ENCODE measurements at places on chromosomes 6 and 20.

DNA sequence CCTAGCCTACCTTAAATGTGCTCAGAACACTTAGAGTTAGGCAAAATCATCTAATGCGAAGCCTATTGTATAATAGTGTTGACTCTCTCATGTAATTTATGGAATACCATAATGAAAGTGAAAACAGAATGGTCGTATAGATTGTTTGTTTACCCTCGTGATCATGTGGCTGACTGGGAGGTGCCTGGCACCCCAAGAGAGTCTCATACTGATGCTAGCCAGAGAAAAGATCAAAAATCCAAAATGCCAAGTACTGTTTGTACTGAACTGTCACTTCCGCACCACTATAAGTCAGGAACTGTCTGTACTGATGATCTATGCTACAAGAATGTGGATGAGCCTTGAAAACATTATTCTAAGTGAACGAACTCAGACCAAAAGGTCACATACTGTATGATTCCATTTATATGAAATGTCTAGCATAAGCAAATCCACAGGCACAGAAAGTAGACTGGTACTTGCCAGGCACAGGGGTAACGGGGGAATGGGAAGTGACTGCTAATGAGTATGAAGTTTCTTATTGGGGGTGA lies 22.4 kb downstream of the ZMYND8 start:
- peak; percentile 99 for DNase-seq

DNA sequence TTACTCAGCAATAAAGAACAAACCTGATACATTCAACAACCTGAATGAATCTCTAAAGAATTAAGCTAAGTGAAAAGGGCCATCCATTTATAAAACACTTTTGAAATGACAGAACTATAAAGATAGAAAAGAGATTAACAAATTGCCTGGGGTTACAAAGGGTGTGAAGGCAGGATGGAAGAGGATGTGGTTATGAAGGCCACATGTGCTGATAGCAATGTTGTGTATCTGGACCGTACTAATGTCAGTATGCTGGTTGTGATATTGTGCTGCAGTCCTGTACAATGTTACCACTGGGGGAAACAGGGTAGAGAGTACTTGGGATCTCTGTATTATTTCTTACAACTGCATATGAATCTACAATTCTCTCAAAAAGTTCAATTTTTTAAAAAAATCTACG lies 36.4 kb downstream of the ELOVL5 start:
- DNase-seq: no peak

DNA sequence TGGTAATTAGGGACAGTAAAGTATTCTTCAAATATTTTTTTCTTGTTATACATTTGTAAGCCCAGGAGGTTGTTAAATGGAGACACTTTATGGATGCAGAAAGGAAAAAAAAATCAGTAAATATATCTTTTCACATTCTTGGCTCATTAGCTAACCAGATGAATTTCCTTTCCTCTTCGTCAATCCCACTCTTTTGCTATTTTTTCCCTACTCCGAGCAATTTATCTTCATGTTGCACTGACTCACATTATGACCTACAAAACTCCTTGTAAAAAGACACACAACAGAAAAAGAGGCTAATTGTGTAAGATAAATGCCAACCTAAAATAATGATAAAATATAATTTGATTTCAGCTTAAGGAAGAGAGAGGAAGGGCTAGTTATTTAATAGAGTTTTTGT lies 472.9 kb upstream of the ZNF337 start:
- peak; percentile 67 for DNase-seq

DNA sequence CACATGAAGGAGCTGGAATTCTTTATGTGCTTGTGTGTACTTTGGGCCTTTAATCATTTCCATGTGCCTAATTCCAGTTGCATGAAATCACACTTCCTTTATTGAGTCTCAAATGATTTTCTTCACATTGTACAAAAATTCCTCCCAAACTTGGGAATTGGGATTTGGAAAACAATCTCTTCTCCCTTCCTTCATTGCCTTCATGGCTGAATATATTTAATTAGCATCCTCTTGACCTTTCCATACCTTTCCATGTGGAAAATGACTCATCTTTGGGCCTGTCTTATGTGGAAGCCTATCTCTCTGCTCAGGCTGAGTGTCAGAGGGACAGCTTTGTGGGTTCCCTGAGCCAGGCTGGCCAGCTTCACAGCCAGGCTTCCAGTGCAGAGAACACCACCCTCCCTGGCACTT lies 33.0 kb upstream of the CDH4 start:
- DNase-seq: peak; percentile 44

- peak; percentile 42 for DNase-seq
Measured at GRCh38 chr6:68876792-68877493, 241.9 kb downstream of the ADGRB3 start.

- DNase-seq: no peak
Measured at GRCh38 chr6:78832091-78832808, 35.1 kb upstream of the IRAK1BP1 start.

GRCh38 chr6:163687075-163687474 lies 272.6 kb downstream of the QKI start:
- no peak for DNase-seq

GRCh38 chr6:7827142-7827541 lies 83.4 kb downstream of the TXNDC5 start:
- peak; percentile 69 for DNase-seq

GRCh38 chr6:14182916-14183315 lies 65.3 kb downstream of the CD83 start:
- DNase-seq: no peak

Measured in cardiac fibroblast (primary cell).